Sigmoid colon (tissue), 7 donors: ENCODE measurements at places on chromosomes 2 and 18. TPM values are rescaled to one million over a fixed set of nuclear protein-coding genes. Genes with fewer than 3 reads are reported as not detected.

Gene INHBB
- 0.60 TPM for polyA plus RNA-seq

Gene NEB
- not detected for polyA plus RNA-seq

Gene MARCHF7
- polyA plus RNA-seq = 21.0 TPM

Gene DSC3
- not detected for polyA plus RNA-seq

Gene ODC1
- 54.3 TPM for polyA plus RNA-seq
